ENCODE measurements at places on chromosomes 16 and 17.

DNA sequence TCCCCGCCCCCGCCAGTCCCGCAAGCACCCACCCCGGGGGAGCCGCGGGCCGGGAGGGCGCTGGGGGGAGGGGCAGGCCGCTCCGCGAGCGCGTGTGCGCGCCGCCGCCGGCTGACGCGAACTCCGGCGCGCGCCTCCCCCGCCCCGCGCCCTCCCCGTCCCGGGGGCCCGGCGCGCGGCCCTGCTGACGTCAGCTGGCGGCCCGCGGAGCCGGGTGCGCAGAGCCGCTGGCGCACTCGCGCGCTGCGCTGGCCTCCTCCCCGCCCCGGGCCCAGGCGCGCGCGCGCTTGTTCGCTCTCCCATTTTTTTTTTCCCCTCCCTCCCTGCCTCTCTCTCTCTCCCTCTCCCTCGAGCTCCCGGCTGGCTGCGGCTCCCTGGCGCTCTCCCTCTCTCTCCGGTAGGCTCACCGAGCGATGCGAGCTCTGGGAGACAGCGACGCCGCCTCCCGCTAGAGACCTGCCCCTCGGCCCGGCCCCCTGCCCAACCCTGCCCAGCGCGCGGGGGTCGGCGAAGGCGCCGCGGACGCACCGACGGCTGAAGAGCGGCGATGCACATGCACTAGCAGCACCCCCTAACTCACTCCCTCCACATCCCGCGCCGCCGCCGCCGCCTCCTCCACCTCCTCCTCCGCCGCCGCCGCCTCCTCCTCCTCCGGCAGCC lies at the start of gene GNAO1:
TSS of gene GNAO1 (plus strand) at position 334 of the 660 bp plus-strand sequence. CDS start 747 bp downstream, outside the sequence.
- peak; percentile 3 for DNase-seq

GRCh38 chr16:56679078-56679730 lies 3.1 kb upstream of the MT1X start:
- no peak for DNase-seq

- DNase-seq, result no peak
These were observed 15.0 kb downstream of the UTP18 start for GRCh38 chr17:51275381-51275780.

DNA sequence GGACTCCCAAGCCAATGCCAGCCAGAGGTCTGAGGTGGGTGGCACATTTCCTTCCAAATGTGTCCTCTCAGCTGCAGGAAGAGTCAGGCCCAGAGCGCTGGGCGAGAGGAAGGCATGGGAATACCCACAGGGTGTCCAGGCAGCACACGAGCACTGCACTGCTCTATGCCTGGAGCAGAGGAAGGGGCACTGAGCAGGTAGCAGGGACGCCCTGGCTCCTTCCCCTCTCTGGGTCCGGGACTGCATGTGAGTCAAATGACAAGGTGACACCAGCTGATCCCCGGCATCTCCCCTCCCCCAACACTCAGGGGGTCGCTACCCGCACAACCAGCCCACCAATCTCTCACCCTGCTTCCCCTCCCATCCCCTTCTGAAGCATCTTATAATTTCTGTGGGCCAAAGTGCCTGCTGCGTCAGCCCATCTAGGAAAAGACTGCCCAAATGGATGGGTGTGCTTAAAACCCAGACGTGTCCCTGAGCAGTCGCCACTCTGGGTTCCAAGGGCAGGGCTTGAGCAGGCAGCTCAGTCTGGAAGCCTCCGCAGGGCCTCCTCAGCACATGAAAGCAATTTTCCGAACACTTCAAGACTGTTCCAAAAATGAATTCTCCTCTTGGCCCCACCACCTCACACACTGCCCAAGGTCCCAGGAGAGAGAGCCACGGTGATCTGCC lies 12.0 kb upstream of the BCAR1 start:
- DNase-seq, result no peak

- no peak for DNase-seq
These were observed 186.6 kb upstream of the ZFHX3 start for GRCh38 chr16:73234496-73234895.

DNA sequence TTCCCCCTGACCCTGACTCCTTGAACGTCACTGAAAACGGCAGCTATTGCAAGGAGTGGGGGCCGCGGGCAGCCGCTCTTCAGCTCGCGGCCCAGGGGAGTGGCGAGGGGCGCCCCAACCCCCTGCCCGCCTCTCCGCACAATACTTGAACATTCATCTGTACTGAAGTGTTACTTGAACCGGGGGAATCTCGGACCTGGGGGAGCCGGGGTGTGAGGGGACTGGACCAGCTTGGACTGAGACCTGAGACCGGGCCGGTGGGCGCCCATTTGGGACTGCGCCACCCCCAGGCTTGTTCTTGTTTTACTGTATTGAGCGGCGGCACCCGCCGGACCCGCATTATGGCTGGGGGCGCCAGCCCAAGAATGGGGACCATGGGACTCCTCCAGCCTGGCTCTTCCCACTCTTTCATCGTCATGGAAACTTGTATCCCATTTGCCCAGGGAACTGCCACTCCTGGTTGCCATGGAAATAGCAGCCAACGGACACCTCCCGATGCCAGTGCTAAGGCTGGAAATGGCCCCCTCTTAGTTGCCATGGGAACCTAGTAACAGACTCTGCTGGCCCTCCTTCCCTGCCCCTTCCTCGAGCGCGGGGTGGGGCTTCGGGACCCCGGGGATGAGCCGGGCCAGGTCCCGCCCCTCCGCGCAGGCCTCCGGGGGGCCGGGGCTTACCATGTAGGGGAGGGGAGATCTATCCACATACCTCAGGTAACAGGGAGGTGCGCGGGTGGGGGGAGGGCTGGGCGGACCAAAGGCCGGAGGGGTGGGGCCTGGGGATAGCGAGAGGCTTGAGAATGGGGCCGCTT lies 805 bp upstream of the ORAI3 start:
- peak; percentile 97 for DNase-seq

DNA sequence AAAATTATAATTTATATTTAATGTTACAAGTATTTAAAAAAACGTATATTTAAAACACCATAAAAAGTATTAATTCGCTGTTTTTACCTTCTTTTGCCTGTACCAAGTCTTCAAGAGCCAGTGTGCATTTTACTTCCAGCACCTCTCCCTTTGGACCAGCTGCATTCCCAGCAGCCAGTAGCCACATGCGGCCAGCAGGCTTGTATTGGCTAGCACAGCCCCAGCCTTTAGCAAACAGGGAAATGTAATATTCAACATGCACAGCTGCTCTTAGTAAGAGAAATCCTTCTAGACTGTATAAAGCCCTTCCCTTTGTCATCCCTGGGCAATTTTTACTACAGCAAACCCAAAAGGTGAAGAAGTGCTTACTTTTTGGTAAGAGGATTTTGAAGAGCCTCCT lies 6.6 kb downstream of the DHODH start:
- DNase-seq, result no peak

- no peak for DNase-seq
These were observed 380.4 kb upstream of the CCL2 start for GRCh38 chr17:33874617-33875060.

DNA sequence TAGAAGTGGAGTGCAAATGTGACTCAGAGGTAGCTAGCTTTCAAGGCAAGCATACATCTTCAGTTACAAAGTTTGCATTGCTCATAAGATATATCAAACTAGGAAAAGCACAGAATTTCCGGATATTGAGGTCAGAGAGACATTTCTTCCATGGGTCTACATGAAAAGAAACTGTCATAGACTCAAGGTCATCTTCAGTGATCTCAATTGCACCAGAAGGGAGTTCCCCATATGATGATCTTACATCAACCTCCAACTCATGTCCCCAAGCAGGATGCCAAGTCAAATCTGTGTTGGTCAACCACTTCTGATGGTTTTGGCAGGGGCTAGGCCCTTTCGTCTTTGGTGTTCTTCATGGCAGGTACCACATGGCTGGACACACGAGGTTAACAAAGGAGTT lies 459.9 kb upstream of the MAF start:
- DNase-seq, result no peak

- peak; percentile 14 for DNase-seq
These were observed 266.1 kb upstream of the DYNLRB2 start for GRCh38 chr16:80274576-80275191.

- DNase-seq, result no peak
These were observed 135.1 kb upstream of the NOL11 start for GRCh38 chr17:67582673-67583081.

- no peak for DNase-seq
These were observed 5.9 kb downstream of the TEX2 start for GRCh38 chr17:64256913-64257807.

Data from fibroblast of the conjunctiva (primary cell).